Activated CD4-positive, alpha-beta T cell treated with anti-CD3 and anti-CD28 coated beads for 36 hours (primary cell): ENCODE measurements at places on chromosomes 6 and 20.

DNA sequence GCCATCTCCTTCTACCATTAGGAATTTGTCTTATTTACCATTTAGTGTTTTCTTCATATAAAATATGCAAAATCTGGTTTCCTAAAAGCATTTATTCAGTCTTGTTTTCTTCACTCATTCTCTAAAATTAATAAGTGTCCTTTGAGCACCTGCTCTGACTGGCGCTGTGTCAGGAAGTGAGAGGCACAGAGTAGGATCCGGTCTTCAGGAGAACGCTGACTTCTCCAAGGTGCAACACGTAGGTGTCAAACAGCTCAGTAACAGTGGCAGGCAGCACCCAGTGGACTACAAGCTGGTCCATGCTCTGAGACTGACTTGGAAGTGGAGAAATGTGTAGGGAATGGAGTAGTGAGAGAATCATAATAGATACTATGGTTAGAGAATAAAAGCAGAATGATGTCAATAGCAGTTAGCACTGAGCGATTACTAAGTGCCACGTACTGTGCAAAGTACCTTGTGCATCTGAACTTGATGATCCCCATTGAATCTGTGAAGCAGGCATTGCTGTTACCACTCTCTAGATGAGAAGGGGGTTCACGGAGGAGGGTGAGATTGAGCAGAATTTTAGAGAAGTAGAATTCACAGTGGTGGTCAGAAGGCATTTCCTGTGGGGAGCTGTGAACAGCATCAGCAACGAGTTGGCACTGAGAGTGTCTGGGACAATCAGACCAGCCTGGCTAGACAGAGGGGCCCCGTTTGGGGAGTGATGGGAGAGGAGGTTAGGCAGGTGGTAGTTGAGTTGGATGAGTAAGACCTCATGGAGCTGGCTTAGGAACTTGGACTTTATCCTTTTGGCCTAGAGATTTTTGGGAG lies 569.8 kb downstream of the QKI start:
- no peak overlapping the region for H3K4me3 ChIP-seq
- H3K27me3 ChIP-seq = peaks cover 2% of the 10 kb centered on the region
- peaks cover 5% of the 10 kb centered on the region for H3K4me1 ChIP-seq

DNA sequence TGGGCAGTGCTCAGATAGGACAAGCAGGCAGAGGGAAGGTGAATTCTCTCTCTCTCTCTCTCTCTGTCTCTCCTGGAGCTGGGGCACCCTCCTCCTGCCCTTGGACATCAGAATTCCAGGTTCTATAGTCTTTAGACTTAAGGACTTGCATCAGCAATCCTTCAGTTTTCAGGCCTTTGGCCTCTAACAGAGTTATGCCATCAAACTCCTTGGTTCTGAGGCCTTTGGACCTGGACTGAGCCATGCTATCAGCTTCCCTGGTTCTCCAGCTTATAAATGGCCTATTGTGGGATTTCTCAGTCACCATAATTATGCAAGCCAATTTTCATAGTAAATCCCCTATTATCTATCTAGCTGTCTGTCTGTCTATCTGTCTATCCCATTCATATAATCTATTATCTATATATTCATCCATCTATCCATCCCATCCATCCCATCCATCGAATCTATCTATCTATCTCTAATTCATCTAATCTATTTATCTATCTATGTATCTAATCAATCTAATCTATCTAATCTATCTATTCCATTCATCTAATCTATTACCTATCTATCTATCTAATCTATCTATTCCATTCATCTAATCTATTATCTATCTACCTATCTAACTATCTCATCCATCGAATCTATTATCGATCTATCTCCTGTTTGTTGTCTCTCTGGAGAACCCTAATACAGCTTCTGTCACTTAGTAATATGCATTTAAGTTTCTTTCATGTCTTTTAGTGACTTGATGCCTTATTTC lies 48.2 kb upstream of the HIVEP1 start:
- no peaks in the 10 kb centered on the region for H3K36me3 ChIP-seq
- H3K4me1 ChIP-seq = no peaks in the 10 kb centered on the region
- no peak overlapping the region for H3K27ac ChIP-seq
- DNase-seq = no peak

GRCh38 chr6:54266400-54266923 lies 41.8 kb upstream of the TINAG start:
- H3K4me3 ChIP-seq = no peak overlapping the region
- H3K4me1 ChIP-seq = no peaks in the 10 kb centered on the region
- DNase-seq = no peak
- peaks cover 3% of the 10 kb centered on the region for H3K27me3 ChIP-seq
- H3K36me3 ChIP-seq = no peaks in the 10 kb centered on the region

DNA sequence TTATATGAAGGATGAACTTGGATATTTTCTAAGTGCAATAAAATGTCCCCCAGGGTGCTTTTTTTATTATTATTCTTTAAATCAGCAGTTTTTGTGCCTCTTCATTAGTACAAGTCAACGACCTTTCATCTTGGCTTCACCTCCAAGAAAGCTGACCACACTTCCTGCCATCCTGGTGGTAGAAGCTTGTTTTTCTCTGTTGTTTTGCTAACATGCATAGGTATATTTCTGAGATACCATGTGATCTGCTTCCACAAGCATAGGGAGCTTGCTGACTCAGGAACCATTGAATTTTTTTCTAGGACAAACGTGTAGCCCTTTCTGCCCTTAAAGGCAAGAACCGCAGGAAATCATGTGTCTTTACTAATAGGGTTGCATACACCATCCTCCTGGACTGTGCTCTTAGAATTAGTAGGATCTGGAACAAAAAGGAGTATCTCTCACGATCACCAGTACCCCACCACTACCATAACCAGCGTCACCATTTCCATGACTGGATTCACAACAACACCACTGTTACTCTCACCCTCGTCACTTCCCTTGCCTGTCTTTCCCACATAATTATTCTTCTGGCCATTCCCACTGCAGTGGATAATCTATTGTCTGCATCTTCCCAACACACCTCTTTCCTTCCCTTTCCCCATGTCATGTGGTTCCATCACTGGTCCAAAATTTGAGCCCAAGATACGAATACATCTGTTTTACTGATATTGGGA lies 207.1 kb downstream of the MAFB start:
- no peak overlapping the region for H3K4me3 ChIP-seq
- H3K4me1 ChIP-seq = no peaks in the 10 kb centered on the region
- H3K27ac ChIP-seq = no peak overlapping the region
- H3K27me3 ChIP-seq = peaks cover 8% of the 10 kb centered on the region

DNA sequence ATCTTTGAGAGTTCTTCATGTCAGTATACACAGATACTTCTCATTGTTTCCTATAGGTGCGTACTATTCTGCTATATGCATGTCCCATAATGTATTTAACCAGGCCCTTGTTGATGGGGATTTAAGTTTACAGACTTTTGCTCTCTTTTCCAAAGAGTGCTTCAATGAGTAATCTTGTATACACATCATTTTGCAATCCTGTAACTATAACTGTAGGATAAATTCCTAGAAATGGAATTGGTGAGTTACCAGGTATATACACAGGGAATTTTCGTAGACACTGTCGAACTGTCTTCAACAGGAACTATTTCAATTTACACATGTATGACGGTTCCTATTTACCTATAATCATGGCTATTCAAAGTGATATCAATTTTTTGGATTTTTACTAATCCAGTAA lies 15.2 kb upstream of the SNRPC start:
- no peaks in the 10 kb centered on the region for H3K27me3 ChIP-seq
- peaks cover 3% of the 10 kb centered on the region for H3K4me1 ChIP-seq
- H3K4me3 ChIP-seq = no peak overlapping the region
- H3K27ac ChIP-seq = no peak overlapping the region
- no peaks in the 10 kb centered on the region for H3K36me3 ChIP-seq
